ENCODE measurements at places on chromosomes 16 and 17.

DNA sequence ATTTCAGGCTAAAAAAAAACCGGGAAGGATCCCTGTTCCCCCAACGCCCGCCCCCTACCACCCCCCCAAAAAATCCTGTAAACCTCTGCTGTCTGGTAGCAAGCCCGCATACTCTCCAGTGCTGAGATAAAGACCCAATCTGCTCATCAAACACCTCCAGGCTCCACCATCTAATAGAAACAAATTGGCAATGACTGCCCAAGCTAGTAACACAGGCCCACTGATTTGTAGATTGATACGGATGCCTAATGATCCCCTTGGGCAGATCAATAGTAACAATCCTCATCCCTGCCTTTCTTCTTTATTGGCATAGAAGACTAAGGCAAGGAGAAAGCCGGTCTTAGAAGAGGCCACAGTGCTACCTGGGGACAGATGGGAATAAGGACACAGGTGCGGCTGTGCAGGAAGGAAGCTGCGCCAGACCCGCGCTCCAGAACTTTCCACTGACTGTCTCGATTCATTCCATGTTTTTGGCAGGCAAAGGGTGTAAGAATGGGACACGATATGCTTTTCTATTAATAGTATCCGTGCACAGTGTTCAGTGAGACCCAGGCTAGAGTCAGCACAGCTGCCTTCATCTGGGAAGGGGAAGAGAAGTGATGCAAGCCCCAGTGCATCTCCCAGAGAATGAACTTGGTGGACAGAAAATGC lies 407.6 kb upstream of the PSMD7 start:
- DNase-seq: no peak

- DNase-seq: no peak
Measured at GRCh38 chr17:17086585-17086984, 44.3 kb downstream of the MPRIP start.

- no peak for DNase-seq
Measured at GRCh38 chr16:68664297-68664696, 19.2 kb downstream of the CDH3 start.

GRCh38 chr16:24253192-24253591 lies 2.9 kb upstream of the CACNG3 start:
- peak; percentile 34 for DNase-seq

DNA sequence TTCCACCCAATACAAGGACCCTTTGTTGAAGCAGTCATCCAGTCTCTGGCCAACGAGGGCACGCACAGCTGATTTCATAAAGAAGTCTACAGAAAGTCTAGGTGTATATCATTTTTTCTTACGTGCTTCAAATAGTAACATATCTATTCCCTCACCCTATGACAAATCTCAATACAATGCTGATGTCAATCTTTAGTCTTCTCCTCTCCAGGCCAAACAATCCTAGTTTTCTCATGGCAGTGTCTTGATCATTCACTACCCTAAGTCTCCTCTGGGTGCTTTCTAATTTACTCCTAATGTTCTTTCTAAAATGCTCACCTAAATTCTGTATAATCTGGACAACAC lies 92.6 kb downstream of the CACNG1 start:
- DNase-seq: no peak

DNA sequence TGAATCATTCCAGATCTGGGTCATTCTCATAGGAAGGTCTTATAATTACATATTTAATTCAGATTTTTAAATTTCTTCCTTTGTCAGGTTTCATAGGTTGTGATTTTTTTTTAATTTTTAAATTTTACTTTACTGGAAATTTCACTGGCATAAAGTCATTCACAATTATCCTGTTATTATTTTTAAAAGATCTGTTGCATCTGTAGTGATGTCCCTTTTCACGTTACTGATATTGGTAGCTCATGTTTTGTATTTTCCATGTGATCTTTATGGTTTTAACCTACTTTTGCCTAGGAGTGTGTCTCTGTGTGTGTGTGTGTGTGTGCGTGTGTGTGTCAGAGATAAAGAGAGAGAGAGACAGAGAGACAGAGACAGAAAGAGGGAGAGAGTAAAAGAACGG lies 216.6 kb upstream of the KCNJ16 start:
- no peak for DNase-seq

- DNase-seq: no peak
Measured at GRCh38 chr17:2396192-2396567, 4.7 kb downstream of the MNT start.

DNA sequence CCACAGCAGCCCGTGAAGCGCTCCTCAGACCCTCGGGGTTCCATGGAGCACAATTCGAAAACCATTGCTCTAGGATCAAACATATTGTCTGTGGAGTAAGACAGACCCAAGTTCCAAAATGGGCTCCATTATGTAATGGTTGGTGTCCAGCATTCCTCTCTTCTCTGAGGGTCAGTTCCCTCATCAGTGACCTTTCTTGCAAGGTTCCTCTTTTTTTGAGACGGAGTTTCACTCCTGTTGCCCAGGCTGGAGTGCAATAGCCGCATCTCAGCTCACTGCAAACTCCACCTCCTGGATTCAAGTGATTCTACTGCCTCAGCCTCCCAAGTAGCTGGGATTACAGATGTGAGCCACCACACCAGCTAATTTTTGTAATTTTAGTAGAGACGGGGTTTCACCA lies 28.4 kb downstream of the PLXDC1 start:
- DNase-seq: no peak

GRCh38 chr16:65125322-65125721 lies 3.5 kb upstream of the CDH11 start:
- no peak for DNase-seq

DNA sequence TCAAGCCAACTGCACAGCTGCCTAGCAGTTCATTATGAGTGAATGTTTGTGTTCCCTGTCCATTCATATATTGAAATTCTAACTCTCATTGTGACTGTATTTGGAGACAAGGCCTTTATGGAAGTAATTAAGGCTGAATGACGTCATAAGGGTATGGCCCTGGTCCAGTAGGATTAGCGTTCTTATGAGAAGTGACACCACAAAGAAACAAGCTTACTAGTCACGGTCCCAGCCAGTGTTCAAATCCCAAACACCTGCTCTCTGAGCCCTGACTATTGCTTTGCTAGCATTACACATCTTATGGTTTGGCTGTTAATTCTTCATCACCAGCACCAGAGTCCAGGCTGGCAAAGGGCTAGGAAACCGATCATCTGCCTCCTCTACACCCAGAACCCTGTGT lies 2.2 kb downstream of the ZNF668 start:
- no peak for DNase-seq

- no peak for DNase-seq
Measured at GRCh38 chr17:34673995-34674890, 94.9 kb downstream of the TMEM132E start.

GRCh38 chr16:87724490-87725291 lies 41.1 kb downstream of the KLHDC4 start:
- DNase-seq: no peak

GRCh38 chr16:74280448-74280847 lies 16.2 kb upstream of the PSMD7 start:
- no peak for DNase-seq

- DNase-seq: no peak
Measured at GRCh38 chr16:48041981-48042421, 113.8 kb downstream of the ABCC12 start.
